ENCODE measurements at places on chromosomes 6 and 20.
A peak's percentile ranks its signal among the peaks of the same experiment; 100 is the strongest.

DNA sequence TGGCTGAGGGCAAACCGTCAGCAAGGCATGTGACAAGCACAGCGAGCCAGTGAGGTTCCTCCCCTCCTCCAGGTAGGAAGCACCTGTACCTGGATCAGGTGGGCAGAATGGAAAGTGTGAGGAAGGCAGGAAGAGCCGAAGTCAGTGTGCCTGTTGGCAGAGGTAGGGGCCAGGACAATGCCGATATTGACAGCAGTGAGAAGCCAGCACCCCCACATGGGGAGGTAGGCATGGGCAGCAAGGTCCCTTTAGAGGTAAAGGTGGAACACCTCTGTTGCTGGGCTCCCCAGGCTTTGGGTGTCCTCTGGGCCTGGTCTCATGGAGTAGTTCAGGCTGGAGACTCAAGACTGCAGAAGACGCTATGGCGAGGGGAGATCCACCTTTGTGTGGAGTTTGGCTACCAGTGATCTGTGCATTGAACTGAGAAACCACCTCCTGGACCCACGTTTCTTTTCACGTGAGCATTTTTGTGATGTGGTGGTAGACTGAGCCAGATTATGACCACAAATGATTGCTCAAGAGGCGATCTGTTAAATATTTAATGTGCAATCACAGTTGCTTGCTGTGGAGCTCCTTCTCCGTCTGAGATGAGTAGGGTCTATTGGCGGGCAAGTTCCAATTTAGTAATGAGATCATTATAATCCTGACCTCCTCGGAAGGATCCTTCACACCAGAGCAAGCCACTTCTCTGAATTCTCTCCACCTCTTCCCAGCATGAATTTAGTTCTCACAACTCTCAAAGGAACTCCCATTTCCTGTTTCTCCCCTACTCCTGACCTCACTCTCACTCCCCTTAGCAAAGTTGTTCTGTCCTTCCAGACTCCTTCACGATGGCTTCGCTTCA is 174.8 kb downstream of the CDH26 start:
- no peak for DNase-seq

GRCh38 chr6:3316818-3317217 is 58.1 kb downstream of the PSMG4 start:
- DNase-seq = no peak

DNA sequence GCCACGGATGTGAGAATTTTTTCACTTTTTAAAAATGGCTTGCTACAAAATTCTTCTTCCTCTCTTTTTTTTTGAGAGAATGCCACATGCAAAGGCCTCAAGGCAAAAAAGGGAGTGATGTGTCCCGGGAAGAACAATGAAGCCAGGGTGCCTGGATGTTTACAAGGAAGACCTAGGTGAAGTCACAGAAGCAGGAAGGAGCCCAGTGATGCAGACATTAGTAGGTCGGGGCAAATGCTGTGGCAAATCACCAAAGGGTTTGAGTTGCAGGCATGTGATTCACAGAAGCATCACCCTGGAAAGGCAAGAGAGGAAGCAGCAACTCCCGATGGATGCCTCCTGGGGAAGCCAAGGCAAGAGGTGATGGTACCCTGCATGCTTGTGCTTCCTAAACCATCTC is 46.8 kb downstream of the FARS2 start:
- no peak for DNase-seq

GRCh38 chr6:92589996-92590395 is 829.4 kb downstream of the EPHA7 start:
- no peak for DNase-seq

GRCh38 chr6:28606424-28607391 is 81.0 kb downstream of the GPX5 start:
- DNase-seq = no peak

- DNase-seq = no peak
Observed at GRCh38 chr6:27205375-27206278, 41.9 kb upstream of the PRSS16 start.

GRCh38 chr6:128078276-128078675 is 177.4 kb upstream of the THEMIS start:
- DNase-seq = no peak

DNA sequence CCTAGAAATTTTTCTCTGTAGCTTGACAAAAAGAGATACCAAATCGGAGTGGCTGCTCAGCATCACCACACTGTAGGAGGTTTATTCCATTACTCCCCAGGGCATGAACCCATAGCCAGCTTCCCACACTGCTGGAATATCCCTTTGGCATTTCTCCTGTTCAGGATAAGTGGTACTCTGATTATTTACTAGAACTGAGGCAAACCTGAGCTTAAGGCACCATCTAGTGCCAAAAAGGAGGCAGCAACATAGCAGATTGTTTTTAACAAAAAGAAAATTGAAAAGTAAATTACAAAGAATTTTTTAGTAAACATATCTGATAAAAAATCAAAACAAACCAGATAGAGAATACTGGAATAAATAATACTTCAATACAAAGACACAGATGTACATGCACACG is 181.7 kb downstream of the WDR27 start:
- no peak for DNase-seq

- no peak for DNase-seq
Observed at GRCh38 chr6:151723152-151723551, 84.3 kb upstream of the ESR1 start.

DNA sequence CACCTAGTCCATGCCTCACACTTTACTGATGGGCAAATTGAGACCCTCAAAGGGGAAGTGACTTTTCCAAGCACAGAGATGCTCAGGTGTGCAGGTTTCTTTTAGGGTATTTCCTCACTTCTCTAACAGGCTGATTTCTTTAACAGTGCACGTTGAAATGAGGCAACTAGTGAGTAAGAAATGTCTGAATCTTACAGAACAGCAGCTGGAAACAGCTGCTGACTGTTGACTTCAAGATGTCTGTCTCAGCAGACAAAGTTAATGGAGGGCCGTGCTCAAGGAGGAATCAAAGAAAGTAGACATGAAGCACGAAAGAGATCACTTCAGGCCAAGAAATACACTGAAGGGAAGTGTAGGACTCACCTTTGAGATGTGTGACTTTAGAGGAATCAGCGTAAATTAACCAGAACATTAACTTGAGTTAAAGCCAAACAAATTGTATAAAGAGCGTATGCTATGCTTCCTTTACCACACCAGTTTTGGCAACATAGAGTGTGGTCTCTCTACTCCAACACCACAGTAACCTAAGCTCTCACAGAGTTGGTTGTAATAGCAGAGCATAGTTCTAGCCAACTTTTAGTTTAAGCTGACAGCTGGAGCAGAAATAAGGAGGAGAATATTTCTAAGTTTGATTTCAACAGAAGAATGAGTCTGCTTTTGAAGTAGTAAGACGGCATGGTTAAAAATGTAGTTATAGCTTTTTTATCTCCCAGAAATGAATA is 60.9 kb downstream of the SAMD3 start:
- DNase-seq = no peak

- DNase-seq = no peak
Observed at GRCh38 chr6:17054647-17055046, 47.2 kb upstream of the STMND1 start.

DNA sequence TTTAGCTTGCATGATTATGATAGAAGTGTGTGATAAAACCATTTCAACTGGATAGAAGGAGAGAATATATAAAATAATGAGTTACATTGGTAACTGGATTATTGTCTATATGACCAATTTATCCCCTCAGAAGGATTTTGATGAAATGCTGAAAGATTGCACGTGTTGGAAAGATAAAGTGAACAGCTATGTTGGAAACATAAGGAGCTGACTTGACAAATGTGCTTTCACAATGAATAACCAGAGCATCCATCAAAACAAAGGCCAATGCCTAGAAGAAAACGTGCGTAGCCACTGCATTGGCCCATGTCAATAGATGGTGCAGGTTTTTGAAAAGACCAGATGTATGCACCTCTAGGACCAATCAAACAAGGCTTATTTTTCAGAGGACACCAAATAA is 168.8 kb downstream of the TMEM200A start:
- DNase-seq = no peak

GRCh38 chr6:77124604-77125003 is 338.7 kb downstream of the HTR1B start:
- no peak for DNase-seq

DNA sequence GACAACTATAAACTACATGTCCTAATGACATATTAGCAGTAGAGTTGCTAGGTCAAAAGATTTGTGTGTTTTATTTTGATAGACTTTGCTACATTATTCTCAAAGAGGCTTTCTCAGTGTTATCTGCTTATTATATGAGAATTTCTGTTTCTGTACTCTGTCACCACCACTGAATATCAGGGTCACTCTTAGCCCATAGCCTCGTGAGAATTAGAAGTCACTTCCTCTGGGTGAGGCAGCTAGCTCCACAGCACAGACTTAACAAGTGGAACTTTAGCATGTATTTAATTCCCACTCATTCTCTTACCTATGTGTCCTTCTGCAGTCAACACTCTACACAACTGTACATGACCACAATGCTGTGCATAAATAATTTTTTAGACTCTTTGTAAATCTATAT is 6.7 kb downstream of the PHACTR2 start:
- DNase-seq = no peak

GRCh38 chr6:25244865-25245264 is 34.3 kb upstream of the CARMIL1 start:
- no peak for DNase-seq

DNA sequence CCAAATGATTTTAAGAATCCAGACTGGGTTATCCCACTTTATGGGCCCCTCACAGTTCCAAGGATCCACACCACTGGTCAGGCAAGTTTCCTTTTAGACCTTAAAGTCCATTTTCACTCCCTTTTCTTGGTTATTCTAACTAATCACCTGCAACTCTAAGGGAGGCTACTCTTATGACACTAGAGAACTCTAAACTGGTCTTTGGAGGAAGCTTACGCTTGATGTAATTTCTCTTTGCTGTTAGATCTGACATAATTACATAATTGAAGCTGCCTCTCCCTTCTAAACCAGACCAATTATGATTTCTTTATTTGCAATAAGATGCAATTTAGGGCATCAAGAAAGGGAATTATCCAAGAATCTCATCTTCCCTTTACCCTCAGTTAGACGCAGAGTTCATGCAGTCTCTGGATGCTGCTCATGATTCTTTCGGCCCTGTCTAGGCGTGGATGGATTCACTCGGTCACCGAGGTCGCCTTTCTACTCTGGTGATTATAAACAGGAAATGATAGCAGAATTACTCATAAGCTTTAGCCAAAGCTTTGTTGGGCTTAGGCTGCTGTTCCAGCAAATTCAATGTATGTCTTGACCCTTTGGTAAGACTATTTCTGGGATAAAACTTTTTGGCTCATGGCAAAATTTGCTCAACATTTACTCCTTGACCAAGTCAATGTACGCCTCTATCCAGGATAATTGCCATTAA is 166.4 kb upstream of the PRND start:
- no peak for DNase-seq

DNA sequence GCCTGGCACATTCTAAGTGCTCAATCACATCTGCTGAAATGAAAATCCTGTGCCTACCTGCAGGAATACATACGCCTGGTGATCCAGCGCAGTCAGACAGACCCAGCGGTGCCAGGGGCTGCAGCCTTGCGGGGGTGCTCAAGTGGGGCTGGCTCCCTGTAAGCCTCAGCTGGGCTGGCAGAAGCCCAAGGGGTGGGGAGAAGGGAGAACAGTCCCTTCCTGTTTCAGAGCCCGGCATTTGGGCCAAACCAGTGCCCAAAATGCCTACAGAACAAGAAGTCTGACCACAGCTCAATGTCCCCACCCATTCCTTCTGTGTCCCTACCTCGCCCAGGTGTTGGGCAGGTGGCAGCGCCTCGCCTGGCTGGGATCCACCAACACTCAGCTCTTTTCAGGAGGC is 22.6 kb downstream of the KCNK15 start:
- no peak for DNase-seq

DNA sequence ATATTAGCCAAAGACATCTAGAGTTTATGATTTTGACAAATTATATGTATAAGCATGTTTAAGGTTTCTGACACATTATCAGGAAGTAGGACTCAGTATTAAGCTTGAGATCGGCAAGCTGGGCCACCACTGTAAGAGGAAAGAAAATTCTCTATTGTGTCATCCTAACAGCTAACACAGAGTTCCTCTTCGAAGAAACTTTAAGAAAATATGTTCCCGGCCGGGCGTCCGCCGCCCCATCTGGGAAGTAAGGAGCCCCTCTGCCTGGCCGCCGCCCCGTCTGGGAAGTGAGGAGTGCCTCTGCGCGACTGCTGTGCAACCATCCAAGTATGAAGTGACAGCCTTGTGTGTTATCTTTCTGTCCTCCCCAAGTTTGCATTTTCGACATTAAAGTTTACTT is 23.0 kb downstream of the USP49 start:
- DNase-seq = no peak

DNA sequence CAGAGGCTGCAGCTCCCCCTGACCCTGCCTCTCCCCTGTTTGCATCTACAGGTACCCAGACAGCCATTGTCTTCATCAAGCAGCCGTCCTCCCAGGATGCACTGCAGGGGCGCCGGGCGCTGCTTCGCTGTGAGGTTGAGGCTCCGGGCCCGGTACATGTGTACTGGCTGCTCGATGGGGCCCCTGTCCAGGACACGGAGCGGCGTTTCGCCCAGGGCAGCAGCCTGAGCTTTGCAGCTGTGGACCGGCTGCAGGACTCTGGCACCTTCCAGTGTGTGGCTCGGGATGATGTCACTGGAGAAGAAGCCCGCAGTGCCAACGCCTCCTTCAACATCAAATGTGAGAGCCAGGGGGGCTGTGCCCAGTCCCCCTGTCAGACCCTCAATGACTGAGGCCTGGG is 42.1 kb upstream of the SRF start:
- DNase-seq = no peak

GRCh38 chr6:89032599-89032998 is 48.0 kb upstream of the PNRC1 start:
- no peak for DNase-seq

GRCh38 chr20:18031888-18032509 is 25.7 kb downstream of the OVOL2 start:
- no peak for DNase-seq

- no peak for DNase-seq
Observed at GRCh38 chr6:52992980-52993920, 1.8 kb downstream of the GSTA4 start.

- no peak for DNase-seq
Observed at GRCh38 chr6:90068703-90069523, 174.6 kb downstream of the GJA10 start.

- DNase-seq = no peak
Observed at GRCh38 chr6:140850438-140850837, 1282.3 kb upstream of the GJE1 start.

DNA sequence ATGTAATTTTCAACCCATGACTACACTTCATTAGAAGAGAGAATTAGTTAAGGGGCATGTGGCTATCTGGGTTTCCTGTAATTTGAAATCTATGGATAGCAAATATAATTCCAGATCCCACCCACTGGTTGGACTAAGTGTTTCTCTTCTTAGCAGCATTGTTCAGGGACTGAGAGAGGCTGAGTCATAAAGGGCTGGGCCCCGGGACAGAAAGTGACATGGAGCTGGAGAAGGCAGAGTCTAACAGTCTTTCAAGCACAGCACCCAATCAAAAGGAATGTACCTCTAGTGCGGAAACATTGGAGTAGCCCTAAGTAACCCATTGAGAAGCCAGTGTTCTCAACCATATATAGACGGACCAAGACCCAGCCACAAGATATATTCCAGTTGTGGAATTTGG is 363.9 kb downstream of the DHX35 start:
- no peak for DNase-seq

- DNase-seq = no peak
Observed at GRCh38 chr20:32356622-32357374, 1.3 kb upstream of the ASXL1 start.

GRCh38 chr20:44056010-44056698 is 130.8 kb downstream of the JPH2 start:
- DNase-seq = peak; percentile 74

Measured in activated T-cell treated with anti-CD3 and anti-CD28 coated beads, Interleukin-2, amount 50 U/mL, for 1 hour (primary cell).